Hindlimb muscle (tissue), 1 donor: ENCODE measurements at places on chromosomes 4 and X.

GRCh38 chr4:38015886-38016515, 55.8 kb downstream of the PTTG2 start:
- DNase-seq = no peak

- no peak for DNase-seq
Observed at GRCh38 chrX:1321674-1322073, 14.9 kb upstream of the IL3RA start.

DNA sequence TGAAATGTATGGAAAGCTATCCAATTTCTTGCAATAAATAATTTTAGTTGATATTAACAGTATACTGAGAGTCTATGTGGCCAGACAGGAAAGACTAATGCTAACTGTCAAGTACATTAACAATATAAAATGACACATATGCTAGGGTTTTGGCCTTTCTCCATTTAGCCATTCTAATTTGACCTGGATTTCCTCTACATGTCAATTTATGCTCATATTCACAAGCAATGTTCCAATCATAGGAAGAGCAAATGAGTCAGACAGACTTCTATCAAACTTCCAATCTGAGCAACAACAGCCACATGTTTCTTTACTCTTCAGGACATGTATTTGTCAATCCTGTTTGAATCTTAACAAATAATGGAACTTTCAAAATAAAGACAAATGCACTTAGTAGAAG, 53.6 kb downstream of the CORIN start:
- DNase-seq = no peak

DNA sequence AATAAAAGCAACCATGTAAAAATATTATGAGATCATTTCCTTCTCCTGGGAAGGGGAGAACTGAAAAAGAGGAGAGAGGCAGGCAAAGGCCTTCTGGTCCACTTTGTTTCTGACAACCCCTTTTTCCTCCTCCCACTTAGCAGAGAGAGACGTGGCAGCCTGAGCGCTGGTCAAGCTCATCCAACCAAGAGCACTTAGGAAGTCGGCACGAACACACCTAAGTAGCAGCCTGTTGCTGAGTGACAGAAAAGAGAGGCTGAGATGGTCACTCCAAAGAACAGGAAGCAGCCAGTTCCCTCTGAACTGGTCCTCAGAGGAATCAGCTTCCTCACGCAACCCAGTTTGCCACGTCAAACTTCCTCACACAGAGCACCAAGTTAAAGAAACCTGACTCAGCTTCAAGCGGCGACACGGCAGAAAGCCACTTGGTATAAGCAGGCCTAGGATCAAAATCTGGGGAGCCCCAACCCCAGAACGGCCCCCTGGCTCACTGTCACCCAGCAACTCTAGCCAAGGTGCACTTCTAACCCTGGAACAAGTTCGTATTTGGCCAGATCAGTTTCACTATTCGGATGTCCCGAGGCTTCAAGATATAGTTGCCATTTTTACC, 861 bp downstream of the SEC24D start:
- peak; percentile 86 for DNase-seq
